ENCODE measurements at places on chromosomes 11 and 22.

DNA sequence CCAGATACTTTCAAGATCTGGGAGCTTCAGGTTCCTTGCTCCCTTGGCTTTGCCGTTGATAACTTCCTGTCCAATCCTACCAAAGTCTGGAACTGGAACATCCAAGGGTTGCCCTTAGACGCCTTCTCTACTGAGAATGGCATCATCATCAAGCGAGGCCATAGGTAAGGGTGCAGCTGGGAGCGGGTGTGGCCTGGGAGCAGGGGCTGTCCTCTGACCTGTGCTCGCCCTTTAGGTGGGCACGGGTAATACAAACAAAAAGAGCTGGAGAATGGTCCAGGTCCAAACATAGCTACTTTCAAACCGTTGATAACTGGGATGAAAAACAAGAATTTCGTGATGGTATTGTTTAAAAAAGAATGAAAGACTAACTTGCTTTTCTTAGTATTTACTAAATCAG is 25.0 kb downstream of the CASP12 start:
- no peak for DNase-seq

GRCh38 chr11:117808784-117809183 is 11.8 kb upstream of the DSCAML1 start:
- DNase-seq: no peak

DNA sequence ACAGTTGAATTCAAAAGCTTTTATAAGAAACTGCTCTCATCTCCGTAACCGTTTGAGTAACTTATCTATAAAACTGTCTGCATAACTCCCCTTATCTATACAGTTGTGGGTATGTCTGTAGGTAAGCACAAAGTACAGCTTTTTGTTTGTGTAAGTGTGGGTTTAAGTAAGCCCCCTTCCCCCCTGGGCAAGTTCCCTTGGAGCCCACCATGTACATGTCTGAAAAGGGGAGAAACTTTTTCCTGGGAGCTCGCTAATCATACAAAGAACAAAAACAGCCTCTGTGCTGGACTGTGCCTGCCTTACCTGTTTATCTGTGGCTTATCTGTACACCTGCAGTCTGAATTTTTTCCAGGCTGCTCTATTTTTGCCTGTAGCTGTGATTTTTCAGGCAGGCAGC is 36.3 kb upstream of the TMEM45B start:
- DNase-seq: no peak

DNA sequence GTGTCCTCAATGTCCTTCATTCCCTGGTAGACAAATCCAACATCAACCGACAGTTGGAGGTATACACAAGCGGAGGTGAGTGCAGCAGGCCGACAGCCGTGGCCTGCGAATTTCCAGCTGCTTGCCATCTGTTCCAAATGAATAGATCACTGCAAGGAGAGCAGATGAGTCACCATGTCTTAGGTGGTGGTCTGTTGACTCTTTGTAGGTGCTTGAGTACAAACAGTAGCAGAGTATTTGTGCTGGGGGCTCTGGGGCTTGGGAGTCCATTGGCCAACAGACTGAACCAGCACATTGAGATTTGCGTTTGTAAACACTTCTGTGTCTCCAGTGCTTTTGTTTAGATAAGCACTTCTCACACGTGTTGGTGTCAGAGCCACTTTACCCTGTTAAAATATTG is 21.1 kb downstream of the EIF3L start:
- DNase-seq: no peak

DNA sequence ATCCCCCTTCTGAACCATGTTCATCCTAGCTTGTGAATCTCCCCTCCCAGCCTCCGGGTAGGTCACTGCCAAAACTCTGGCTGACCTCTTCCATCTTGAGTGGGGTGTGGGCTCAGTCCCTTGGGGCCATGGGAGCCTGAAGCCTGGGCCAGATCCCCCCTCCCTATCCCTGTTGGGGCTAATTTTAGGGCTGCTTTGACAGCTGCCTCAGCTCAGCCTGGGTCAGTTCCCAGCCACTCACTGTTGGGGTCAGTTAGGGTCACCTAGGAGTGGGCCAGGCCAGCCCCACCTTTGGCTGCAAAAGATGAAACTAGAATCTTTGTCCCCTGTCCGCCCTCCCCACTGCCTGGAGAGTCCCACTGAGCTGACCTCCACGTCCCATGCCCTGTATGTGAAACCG is 29.8 kb upstream of the P2RY2 start:
- DNase-seq: no peak

DNA sequence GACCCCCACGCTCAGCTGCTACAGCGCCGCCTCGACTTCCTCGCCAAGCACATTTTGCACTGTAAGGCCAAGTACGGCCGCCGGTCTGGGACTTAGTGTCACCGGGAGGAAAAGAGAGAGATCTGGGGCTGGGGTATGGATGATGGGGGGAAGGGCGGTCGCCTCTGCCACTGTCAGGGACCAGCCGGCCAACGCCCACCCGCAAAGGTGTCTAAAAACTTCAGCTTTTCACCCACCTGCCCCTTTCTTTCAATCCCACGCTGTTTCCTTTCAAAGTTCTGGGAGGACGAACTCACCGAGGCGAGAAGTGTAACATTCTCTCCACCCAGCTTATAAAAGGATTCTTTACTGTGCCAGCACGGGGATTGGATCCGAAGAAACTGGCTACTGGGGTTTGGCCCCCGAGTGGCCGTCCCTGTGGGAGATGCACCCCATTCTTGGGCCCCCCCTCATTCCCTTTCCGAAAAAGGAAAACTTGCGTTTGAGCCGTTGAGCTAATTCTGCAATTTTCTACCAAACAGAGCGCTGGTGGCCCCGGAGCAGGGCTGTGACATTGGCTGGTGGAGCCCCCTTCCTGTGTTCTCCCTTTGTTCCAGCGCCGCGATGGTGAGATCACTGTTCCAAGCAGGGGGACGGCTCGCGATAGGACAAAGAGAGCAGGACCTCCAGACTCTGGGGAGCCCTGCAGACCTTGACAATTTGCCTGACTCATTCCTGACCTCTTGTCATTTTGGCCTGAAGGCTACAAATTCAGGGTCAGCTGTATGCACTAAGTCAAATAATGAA is 1.8 kb downstream of the FJX1 start:
- peak; percentile 45 for DNase-seq

DNA sequence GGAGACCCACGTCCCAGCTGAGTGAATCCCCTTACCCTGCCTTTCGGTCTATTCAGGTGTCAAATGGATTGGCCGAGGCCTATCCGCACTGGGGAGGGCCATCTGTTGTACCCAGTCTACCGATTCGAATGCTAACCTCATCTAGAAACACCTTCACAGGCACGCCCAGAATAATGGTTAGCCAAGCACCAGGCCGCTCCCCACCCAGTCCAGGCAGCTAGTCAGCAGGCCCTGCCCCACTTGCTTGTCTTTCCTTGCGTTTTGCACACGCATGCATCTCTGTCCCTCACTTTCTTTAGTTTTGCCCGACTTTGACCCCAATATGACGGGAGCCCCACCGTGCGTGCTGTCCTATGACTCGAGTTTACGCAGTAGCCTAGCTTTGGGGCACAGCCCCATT is 31.7 kb downstream of the PARVB start:
- DNase-seq: no peak

DNA sequence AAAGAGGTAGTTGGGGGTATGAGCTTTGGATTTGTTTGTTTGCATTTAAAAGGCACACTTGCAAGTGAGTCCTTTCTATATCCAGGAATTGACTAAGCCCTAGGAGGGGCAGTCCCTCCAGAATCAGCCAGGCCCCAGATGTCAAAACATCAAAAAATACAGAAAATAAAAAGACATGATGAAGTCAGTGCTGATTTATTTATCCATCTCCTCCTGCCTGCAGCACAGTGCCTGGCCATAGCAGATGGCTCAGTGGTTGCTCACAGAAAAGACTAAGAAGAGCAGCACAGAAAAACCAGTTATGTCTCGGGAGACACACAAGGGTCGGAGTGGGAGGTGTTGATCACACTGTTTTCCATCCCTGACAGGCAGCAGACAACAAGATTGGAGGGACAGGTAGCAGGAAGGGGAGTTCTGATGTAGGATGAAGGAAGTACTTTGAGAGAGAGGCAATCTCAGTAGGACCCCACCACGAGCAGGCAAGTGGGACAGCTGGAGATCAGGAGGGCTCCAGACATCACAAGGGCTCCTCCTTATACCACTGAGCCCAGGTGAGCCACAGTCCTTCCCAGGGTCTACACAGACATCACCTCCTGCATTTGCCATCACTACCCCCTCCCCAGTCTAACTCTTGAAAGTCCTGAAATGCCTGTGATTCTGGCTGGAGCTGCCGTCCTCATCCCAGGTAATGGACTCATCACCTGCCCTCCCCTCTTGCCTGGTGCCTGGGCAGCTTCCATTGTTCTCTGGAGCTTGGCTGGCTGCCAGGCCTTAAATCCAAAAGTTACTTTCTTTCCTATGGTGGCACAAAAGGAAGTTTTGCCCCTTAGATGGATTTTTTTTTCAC is 32.3 kb downstream of the TMPRSS5 start:
- DNase-seq: no peak

DNA sequence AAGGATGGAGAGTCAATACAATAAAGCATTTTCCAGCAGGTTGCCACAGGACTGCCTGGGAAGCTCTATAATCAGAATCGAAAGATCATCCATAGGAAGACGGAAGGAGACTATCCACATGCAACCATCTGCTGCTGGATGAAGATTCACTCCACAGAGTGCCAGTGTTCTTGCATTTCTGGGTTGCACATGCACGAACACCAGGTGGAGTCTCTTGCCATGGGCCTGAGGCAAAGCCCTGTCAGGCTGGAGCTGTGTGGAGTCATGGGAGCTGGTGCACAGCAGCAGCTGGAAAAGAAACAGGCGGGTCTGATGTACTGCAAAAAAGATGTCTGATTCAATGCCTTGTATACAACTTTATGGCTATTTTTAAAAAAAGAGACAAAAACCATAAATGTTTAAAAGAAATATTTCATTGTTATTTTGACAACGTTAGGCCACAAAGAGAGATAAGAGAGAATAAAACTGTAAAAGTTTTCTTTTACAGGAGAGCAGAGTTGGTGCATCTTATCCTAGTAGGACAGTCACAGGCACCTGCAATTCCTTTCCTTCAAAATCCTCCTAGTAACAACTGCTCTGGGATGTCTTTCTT is 12.9 kb upstream of the FAT3 start:
- peak; percentile 27 for DNase-seq

DNA sequence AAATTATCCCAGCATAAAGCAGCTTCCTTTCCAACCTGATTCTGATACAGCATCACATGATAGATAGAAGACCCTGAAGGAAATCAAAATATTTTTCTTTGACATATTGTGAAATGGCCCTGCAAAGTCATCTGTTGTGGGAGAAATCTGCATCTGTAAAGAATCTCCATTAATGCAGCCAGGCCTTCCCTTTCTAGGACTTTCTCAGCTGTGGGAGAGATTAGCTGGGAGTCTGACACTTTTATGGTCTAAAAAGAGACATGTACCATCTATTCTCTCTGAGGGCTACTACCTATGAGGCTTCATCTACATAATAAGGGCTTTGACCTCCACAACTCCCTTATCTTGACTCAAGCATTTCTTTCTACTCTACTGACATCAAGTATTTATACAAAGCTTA is 238.1 kb downstream of the SWAP70 start:
- DNase-seq: no peak

- no peak for DNase-seq
These were observed 66.8 kb downstream of the LRP5 start for GRCh38 chr11:68379206-68379605.

DNA sequence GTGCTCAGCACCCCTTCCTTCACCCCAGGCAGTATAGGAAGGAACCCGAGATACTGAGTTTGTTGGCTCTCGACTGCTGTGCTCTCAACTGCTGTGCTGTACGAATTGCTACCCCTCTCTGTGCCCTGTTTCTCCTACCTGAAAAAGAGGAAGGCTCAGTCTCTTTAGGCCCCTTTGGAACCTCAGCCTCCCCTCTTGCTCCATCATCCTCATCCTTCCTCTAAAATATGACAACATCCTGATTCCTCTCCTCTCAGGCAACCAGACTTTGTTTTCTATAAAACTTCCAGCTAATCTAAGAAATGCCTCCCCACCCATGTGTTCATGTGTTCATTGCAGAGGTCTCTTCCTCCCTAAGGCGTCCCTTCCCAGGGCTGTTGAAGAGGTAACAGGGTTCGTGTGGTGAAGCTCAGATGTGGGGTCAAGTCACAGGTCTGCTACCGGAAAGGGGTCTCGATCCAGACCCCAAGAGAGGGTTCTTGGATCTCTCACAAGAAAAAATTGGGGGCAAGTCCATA is 35.5 kb upstream of the CD82 start:
- no peak for DNase-seq

- DNase-seq: no peak
These were observed 116.4 kb upstream of the B3GAT1 start for GRCh38 chr11:134528453-134528852.

DNA sequence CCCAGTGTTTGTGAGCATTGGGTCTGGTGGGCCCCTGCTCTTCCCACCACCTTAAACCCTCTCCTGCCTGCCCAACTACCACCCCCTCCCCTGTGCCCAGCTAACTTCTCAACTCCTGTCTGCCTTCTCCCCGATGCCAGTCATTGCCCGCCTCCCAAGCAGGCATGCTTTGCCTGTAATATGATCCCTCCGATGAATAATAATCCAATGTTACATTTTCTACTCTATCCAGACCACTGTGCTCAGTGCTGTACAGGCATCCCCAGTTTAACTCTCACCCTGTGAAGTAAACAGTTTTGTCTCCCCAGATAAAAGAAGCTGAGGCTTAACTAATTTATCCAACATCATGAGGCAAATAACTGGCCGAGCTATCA is 35.5 kb upstream of the OLFML1 start:
- peak; percentile 55 for DNase-seq

DNA sequence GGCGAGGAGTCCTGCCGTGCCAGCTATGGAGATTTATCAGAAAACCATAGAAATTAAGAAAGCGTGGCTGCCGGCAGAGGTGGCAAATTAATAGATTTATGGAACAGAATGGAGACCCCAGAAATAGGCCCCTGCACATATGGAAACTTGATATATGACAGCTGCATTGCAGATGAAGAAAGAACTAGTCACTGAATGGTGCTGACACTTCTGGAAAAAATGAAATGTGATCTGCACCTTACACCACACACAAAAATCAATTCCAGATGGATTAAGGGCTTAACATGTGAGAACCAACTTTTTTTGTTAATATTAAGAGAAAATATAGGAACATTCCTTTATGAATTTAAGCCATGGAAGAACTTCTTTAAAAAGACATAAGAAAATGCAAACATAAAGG is 40.3 kb upstream of the TSKU start:
- DNase-seq: peak; percentile 86

GRCh38 chr22:19656541-19657251 is 57.6 kb upstream of the SEPTIN5 start:
- no peak for DNase-seq

DNA sequence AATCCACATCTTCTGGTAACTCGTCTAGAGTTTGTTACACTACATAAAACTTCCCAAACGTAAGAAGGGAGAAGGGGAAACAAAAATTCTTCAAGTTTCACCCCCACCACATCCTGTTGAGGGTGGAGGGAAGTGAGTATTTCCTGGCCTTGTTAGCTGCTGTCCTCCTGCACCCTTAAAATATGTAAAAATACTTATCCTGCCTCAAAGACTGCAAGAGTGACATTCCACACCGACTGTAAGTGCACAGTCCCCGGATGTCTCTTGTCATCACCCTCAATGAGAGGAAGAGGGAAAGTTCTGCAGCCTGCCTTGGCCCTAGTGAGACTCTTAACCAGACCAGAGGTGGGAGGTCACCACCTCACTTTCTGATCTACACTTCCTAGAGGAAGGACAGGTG is 3.3 kb downstream of the TMEM121B start:
- no peak for DNase-seq

- peak; percentile 38 for DNase-seq
These were observed 1.1 kb downstream of the HMGXB4 start for GRCh38 chr22:35258191-35258988.
